ENCODE measurements at places on chromosomes 2 and 18.

GRCh38 chr2:224263571-224264043 lies 138.3 kb downstream of the FAM124B start:
- no peak for DNase-seq

- no peak for DNase-seq
Observed at GRCh38 chr18:55699233-55699765, 111.3 kb upstream of the TCF4 start.

DNA sequence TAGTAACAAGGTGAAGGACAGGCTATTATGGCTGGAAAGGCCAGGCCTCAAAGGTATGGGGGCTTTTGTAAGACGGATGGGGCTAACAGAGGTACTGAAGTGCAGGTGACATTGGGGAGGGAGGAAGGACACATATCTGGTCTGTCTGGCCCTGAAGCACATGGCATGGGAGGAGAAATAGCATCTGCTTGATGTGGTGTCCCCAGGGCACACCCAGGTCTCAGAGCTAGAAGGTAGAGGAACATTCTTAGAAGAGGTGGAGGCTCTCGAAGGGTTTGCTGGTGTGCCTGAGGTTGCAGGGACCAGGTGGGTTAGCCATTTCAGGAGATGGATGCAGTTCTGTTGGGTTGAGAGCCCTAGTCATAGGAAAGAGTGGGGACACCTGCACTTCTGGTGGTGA lies 9.5 kb downstream of the RALB start:
- DNase-seq: no peak

DNA sequence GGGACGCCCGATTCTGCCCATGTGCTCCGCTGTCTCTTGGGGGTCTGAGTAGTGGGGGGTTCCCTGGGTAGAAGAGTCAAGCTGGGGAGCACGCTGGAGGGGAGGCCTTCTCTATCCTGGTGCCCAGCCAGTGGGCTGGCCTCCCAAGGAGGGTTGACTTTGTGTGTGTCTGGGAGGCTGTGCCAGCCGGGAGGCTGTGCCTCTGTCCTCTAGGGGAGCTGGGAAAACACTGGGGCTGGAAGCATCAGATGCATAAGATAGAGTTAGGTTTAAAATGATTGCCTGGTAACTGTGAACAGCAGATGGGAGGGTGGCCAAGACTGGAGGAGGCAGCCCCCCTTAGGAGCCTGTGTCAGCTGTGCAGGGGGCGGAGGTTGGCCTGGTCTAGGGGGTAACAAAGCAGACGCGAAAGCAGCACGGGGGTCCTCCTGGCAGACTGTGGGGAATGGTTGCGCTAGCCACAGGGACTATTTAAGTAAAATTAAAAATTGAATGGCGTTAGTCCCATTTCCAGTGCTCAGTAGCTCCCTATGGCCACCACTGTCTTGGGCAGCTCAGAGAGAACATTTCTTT lies 1.3 kb downstream of the ING5 start:
- DNase-seq: no peak

DNA sequence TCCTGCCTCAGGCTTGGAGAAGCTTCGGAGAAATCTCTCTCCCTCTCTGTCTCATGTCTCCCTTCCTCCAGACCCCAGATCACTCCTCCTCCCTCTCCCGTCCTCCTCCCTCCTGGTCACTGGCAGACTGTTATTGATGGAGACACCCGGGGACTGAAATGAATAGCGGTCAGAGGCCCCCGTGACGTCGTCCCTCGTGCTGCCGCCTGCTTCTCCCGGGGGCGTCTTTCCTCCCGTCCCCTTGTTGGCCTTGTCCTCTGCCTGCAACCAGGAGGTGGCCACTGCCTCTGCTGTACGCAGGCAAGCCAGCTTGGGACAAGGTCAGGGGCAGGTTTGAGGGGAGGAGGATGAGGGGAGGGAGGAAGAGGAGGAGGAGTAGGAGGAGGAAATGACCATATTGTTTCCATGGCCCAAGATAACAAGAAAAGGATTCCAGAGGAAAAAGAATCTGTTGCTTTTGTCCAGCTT lies 78.2 kb downstream of the CELF4 start:
- DNase-seq: no peak

DNA sequence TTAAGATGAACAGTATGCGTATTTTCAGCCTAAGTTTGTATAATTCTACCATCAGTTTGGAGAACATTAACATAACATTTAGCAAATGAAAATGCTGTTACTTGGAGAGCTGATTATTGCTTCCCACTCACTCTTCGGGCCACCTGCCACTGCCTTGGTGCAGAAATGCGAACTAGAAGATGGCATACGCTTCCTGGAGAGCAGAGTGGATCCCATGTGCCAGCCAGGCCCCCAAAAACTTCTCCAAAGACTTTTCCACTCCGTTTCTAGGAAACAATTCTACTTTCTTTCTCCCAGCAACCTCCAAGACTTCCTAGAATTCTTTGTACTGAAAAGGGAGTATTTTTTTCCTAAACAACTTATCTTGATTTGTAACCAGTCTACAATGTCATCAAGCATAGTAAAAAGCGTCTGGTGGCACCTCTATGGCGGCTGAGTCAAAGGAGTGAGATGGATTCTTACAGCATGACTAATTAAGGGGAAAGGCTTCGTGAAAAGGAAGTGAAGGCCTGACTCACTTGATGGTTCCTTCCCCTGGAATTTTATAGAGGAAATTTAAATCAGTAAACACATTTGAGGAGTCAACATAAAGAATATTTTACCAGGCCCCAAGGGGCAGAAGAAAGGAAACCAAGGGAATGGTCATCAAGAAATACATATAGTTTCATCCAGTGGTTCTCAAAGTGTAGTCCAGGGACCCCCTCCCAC lies 36.6 kb downstream of the FEZ2 start:
- DNase-seq: no peak

- no peak for DNase-seq
Observed at GRCh38 chr2:137705296-137705695, 259.0 kb upstream of the HNMT start.

- DNase-seq: no peak
Observed at GRCh38 chr2:71045865-71046548, 22.4 kb upstream of the NAGK start.

- no peak for DNase-seq
Observed at GRCh38 chr2:23904692-23905091, 22.2 kb downstream of the ATAD2B start.
